ENCODE measurements at places on chromosomes 11 and 22.

DNA sequence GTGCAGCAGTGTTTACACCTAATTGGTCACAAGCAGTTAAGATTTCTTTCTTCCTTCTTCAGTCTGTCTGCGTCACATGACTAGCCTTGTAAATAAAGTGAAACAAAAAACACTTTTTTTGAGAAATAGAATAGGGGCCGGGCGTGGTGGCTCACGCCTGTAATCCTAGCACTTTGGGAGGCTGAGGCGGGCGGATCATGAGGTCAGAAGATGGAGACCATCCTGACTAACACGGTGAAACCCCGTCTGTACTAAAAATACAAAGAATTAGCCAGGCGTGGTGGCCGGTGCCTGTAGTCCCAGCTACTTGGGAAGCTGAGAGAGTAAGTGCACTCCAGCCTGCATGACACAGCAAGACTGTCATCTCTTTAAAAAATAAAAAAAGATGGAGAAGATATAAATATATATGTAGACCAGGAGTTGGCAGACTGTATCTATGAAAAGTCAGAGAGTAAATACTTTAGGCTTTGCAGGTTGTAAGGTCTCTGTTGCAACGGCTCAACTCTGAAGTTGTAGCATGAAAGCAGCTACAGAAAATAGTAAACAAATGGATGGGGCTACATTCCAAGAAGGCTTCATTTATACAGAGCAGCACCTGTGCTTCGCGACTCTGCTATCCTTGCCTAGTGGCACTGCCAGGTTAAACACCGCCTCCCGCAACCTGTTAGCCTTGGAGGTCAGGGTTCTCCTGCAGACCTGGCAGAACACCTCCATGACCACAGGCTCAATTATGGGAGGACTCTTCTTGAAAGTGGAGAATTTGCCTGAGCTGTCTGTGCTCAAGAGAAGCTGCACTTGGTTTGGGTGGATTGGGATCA lies 55.9 kb downstream of the PPP6R2 start:
- DNase-seq, result no peak

GRCh38 chr22:39240831-39241793 lies 3.7 kb downstream of the PDGFB start:
- no peak for DNase-seq

GRCh38 chr11:76666830-76667229 lies 3.7 kb downstream of the LRRC32 start:
- no peak for DNase-seq

- no peak for DNase-seq
Observed at GRCh38 chr22:30094804-30095203, 14.5 kb downstream of the HORMAD2 start.

DNA sequence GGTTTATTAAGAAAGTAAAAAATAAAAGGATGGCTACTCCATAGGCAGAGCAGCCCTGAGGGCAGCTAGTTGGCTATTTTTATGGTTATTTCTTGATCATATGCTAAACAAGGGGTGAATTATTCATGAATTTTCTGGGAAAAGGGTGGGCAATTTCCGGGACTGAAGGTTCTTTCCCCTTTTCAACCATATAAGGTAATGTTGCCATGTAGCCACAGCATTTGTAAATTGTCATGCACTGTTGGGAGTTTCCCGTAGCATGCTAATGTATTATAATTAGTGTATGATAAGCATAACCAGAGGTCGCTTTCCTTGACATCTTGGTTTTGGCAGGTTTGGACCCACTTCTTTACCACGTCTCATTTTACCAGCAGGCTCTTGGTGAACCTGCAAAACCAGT lies 610.4 kb upstream of the B3GAT1 start:
- no peak for DNase-seq

DNA sequence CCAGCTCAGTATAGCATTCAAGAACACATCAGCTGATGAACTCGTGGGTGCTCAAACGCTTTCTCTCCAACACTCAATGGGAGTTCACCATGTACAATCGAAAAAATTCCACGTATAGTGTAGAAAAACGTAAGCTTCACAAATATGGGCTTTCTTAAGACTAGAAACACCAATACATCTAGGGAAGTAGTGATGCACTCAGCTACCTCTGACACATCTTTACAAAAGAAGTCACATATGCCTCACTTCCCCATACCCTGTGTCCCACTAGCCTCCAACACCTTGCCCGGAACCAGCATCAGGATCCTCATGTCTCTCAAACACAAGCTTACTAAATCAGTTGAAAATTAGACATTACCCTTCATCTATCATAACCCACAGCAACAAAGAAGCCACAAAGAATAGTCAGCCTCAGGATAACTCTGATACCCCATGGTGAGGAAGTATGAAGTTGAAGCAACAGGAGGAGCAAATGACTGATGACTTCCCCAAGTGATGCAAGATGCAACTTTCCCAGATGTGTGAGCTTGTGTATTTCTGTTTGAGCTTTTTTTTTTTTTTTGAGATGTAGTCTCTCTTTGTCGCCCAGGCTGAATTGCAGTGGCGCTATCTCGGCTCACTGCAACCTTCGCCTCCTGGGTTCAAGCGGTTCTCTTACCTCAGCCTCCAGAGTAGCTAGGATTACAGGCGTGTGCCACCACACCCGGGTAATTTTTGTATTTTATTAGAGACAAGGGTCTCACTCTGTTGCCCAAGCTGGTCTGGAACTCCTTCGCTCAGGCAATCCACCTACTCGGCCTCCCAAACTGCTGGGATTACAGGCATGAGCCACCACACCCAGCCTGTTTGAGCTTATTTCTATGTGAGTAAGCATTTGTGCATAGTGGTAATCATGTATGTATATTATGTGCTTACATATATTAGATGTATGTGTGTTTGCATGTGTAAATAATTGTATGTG lies 8.5 kb upstream of the DENND5A start:
- DNase-seq, result no peak

DNA sequence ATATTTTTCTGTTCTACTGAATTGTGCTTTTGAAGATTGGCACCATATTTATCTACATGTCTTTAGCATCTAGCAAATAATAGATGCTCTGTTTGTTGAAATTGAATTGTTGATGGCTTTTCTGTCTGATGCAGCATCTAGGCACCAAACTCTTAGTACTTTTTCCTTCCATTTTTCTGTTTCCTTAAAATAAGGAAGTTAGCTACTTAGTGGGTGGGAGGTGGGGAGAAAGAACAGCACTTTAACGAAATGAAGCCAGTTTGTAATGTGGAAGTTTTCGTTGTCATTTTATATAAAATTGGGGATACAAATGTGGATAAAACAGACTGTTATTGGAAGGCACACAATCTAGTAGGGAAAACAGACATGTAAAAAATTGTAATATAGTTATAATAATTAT lies 76.6 kb downstream of the HIPK3 start:
- DNase-seq, result no peak

- DNase-seq, result no peak
Observed at GRCh38 chr11:110488446-110488845, 58.7 kb downstream of the FDX1 start.

- DNase-seq, result no peak
Observed at GRCh38 chr11:40606800-40607199, 852.7 kb downstream of the LRRC4C start.

- no peak for DNase-seq
Observed at GRCh38 chr11:28618416-28618815, 510.2 kb downstream of the METTL15 start.

- DNase-seq, result no peak
Observed at GRCh38 chr11:125078516-125079140, 15.5 kb downstream of the SLC37A2 start.

DNA sequence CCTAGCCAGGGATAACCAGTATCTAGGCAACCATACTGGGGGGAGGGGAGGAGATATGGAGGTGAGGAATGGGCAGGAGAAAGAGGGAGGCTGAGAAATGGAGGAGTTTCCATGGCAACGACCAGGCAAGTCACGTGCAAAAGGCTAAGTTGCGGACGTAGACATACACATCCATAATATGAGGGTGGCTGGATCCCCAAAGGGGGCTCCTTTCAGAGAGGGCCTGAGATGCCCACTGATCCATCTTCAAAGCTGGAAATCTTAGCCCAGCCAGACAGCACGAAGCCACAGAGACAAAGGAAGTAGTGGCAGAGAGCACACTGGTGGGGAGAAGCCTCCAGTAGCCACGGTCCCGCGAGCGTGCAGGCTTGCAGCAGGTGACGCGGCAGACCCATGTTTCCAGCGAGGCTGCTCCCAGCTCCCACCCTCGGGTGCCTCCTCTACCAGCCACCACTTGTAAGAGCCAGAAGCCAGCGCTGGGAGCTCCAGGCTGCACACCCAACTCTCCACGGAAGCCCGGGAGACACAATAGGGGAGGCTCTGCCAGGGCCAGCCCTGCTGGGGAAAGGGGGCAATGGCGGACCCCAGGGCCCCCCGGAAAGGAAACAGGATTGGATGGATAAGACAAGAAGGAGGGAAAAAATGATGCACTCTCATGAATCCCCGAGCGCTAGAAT lies 938 bp downstream of the FXYD6 start:
- DNase-seq, result no peak

GRCh38 chr11:17805873-17806272 lies 71.3 kb downstream of the KCNC1 start:
- DNase-seq, result no peak

DNA sequence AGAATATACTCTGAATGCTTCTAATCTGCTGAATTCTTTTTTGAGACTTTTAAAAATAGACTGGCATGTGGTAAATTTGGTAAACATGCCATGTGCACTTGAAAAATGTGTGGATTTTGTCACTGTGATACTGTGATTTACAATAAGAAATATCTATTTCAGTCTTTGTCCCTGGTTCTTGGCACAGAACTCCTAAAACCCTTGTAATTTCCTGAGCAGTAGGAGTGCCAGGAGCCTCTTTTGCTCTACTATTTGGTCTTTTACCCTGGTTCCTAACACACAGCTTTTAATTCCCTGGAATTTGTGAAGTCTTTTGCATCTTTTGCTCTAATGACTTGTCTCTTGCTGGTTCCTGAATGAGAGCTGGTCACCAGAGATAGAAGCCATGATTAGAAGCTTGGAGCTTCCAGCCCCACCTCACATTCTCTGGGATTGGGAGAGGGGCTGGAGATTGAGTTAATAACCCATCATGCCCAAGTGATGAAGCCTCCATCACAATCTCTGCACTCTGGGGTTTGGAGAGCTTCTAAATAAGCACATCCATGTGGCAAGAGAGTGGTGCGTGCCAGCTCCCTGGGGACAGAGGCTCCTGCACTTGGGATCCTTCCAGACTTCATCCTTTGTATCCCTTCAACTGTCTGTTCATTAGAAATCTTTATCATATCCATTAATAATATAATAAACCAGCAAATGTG lies 27.2 kb upstream of the SYT13 start:
- DNase-seq, result no peak

DNA sequence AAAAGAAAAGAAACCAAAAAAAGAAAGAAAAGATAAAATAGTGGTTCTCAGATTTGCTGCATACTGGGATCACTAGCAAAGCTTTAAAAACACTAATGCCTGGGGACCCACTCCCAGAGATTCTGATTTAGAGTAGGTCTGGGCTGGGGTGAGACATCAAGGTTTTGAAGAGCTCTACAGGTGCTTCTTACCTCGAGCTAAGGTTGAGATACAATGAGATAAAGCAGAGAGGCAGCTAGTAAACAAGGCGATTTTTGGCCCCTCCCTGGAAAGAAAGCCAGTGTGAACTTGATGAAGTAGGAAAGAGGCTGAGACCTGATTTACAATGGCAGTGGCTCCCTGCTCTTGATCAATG lies 327.6 kb upstream of the CCDC90B start:
- no peak for DNase-seq

DNA sequence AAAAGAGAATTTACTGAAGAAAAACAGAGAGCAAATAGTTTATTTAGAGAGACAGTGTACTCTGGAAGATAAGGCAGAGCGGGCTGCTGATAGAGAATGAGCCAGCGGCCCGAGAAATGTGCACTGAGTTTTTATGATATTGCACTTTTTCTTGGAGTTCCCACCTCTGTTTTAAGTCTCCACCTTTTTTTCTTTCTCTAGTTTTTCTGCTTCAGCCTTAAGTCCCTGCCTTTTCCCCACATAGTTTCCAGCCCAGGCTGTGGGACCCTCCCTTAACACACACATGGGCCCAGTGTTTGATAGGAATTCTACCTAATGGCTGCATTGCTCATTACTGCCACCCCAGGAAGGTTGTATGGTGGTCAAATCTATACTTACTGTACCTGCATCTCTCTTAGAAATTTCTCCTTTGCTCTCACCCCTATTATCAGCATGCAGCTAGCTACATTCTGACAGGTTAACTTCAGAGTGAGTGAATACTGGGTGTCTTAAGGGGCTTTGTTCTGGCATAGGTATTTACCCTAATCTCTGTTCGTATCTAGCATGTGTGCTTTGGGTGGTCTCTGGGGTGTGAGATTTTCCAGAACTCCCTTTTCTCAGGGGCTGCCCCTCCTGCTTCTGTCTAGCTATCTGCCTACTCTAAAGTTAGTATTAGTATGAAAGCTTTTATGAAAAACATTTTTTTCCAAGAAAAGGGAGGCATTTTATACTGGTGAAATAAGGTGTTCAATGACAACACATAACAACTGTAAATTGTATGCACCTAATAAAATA lies 127.3 kb upstream of the TOP3B start:
- no peak for DNase-seq

- no peak for DNase-seq
Observed at GRCh38 chr11:114158886-114159285, 99.4 kb downstream of the ZBTB16 start.

DNA sequence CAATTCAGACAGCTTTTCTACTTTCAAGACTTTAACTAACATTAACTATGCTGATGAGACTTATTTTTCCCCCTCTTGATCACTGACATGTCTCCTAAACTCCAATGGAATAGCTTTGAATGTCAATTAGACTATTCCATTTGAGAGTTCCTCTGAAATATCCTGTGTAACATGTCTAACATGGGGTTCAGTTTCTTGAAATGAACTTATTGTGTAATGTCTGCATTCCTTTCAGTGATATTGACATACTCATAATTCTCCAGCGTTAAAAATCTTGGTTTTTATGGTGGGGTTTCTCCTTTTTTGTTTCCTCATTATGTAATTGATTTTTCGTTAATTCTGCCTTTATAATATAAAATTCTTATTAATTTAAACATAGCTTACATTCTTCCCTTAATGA lies 37.7 kb upstream of the SPTBN2 start:
- DNase-seq, result no peak

DNA sequence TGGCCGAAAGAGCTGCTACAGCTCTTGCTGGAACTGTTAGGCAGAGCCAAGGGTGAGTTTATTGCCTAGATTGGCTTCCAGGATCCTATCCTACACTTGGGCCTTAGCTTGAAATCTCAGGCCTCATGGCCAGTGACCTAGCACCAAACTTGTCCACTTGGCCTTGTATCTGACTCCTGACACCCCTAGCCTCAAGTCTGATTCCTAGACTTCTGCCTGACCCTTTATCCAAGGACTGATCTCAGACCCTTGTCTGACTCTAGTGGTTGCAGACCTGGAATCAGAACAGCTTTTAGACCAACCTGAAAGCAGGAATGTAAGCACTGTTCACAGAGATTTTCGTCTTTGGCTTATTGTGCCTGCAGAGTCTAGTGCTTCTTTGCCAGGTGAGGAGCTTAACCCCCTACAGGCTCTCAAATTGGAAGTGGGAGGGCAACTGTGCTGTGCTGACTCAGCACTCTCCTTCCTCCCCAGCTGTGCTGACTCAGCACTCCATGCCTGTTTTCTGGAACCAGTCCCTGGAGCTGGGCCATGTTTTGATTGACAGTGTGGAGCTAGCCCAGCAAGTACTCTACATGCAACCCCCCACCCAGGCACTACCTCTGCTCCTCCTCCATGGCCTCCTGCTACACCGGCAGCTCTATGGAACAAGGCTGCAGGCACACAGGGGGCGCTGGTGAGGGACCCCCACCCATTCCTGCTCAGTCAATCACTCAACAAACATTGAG lies 35.1 kb downstream of the RRP8 start:
- no peak for DNase-seq

GRCh38 chr11:63510360-63511047 lies 4.6 kb downstream of the LGALS12 start:
- no peak for DNase-seq

GRCh38 chr22:20748082-20748481 lies 25.8 kb upstream of the SERPIND1 start:
- DNase-seq, result no peak

All from activated CD4-positive, CD25-positive, alpha-beta regulatory T cell treated with anti-CD3 and anti-CD28 coated beads, Interleukin-2, amount 50 U/mL, for 16 hours (primary cell).